Immature natural killer cell (primary cell): ENCODE measurements at places on chromosomes 7 and 10. TPM values are rescaled to one million over a fixed set of nuclear protein-coding genes. Genes with fewer than 3 reads are reported as not detected.

DNA sequence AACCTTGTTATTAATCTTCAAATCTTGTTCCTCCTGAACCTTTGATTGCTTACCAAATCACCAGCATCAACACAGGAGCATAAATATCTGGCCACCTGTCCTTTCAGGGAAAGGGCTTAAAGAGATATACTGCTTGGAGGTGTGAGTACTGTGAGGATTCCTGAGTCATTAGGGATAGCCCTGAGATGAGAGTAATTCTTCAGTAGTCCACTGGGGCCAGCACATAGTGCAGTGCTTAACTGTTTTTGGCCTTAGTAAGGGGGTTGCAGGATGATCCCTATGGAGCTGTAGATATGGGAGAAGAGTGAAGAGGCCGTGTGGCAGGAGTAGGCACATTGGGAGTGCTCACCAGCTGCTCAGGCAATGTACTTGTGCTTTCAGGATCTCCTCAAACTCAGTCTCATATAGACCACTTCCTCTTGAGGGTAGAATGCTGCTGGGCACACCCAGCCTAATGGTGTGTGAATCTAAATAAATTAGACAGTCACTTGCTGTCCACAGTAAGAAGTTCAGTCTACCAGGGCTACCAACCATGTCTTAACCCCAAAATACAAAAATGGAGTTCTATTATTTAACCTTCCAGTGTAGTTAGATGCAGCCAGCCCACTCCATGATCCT lies 26.5 kb upstream of the GPR141 start:
- H3K4me1 ChIP-seq: peaks cover 78% of the 10 kb centered on the region
- peak; percentile 57 for DNase-seq
- H3K27me3 ChIP-seq: peaks cover 12% of the 10 kb centered on the region
- peaks cover 10% of the 10 kb centered on the region for H3K36me3 ChIP-seq
- H3K4me3 ChIP-seq: peak overlapping the region; percentile 88
- peak overlapping the region; percentile 93 for H3K27ac ChIP-seq

DNA sequence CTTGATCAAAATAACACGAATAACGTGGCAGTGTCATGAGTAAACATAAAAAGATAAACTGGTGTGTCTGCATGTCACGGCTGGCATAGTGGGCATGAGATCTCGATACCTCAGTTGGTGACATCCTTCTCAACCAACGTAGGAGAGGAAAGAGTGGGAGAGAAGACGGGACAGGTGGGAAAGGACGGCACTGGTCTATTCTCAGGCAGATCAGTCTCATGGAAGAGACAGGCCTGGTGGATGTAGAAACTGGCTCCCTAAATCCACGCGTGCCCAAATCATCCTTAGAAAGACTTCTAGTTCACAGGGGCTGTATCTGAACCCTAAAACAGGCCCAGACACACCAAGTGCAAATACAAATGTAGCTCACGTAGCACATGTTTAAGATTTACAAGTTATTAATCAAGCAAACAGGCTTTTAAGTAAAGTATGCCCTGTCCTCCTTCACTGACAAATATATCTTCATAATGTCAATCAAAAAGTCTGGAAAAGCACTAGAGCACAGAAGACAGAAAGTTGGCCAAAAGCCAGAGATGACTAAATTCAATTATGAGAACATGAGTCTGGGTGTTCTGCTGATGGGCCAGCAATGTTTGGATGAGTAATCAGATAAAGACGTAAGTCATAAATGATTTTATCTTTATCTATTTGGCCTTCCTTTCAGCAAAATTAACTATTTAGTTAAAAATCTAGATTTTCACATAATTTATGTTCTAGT lies 56.3 kb downstream of the SFMBT2 start:
- H3K36me3 ChIP-seq: peaks cover 16% of the 10 kb centered on the region
- peaks cover 36% of the 10 kb centered on the region for H3K4me1 ChIP-seq
- H3K27ac ChIP-seq: no peak overlapping the region
- no peaks in the 10 kb centered on the region for H3K27me3 ChIP-seq
- DNase-seq: no peak
- no peak overlapping the region for H3K4me3 ChIP-seq

- DNase-seq: no peak
- no peak overlapping the region for H3K27ac ChIP-seq
- H3K4me1 ChIP-seq: peaks cover 37% of the 10 kb centered on the region
- no peaks in the 10 kb centered on the region for H3K36me3 ChIP-seq
- H3K4me3 ChIP-seq: no peak overlapping the region
- H3K27me3 ChIP-seq: peaks cover 4% of the 10 kb centered on the region
These were observed 147.3 kb downstream of the PFKFB3 start for GRCh38 chr10:6349846-6350535.

- peaks cover 35% of the 10 kb centered on the region for H3K4me1 ChIP-seq
- peaks cover 4% of the 10 kb centered on the region for H3K36me3 ChIP-seq
- H3K4me3 ChIP-seq: peak overlapping the region; percentile 12
- peak overlapping the region; percentile 41 for H3K27ac ChIP-seq
These were observed 384.5 kb downstream of the KCNMA1 start for GRCh38 chr10:77253147-77253545.

- H3K27me3 ChIP-seq: peaks cover 15% of the 10 kb centered on the region
- no peak overlapping the region for H3K4me3 ChIP-seq
- no peak for DNase-seq
- no peaks in the 10 kb centered on the region for H3K36me3 ChIP-seq
- H3K27ac ChIP-seq: no peak overlapping the region
These were observed 1199.9 kb downstream of the GATA3 start for GRCh38 chr10:9254353-9254752.

GRCh38 chr7:3028071-3028757 lies 15.5 kb downstream of the CARD11 start:
- peak overlapping the region; percentile 50 for H3K4me3 ChIP-seq
- H3K36me3 ChIP-seq: peaks cover 32% of the 10 kb centered on the region
- DNase-seq: no peak
- peaks cover 89% of the 10 kb centered on the region for H3K4me1 ChIP-seq

GRCh38 chr10:54469587-54470323 lies 331.3 kb downstream of the PCDH15 start:
- no peak overlapping the region for H3K27ac ChIP-seq
- H3K27me3 ChIP-seq: peaks cover 2% of the 10 kb centered on the region
- DNase-seq: no peak
- H3K4me3 ChIP-seq: no peak overlapping the region
- no peaks in the 10 kb centered on the region for H3K36me3 ChIP-seq
- no peaks in the 10 kb centered on the region for H3K4me1 ChIP-seq

GRCh38 chr7:107150375-107151073 lies 18.3 kb upstream of the HBP1 start:
- no peak overlapping the region for H3K27ac ChIP-seq
- H3K27me3 ChIP-seq: peaks cover 2% of the 10 kb centered on the region
- no peak overlapping the region for H3K4me3 ChIP-seq
- no peaks in the 10 kb centered on the region for H3K36me3 ChIP-seq
- H3K4me1 ChIP-seq: no peaks in the 10 kb centered on the region

TMEM130 gene
- polyA plus RNA-seq: not detected

- H3K4me1 ChIP-seq: no peaks in the 10 kb centered on the region
- no peak for DNase-seq
- no peaks in the 10 kb centered on the region for H3K36me3 ChIP-seq
- no peak overlapping the region for H3K27ac ChIP-seq
- no peak overlapping the region for H3K4me3 ChIP-seq
- no peaks in the 10 kb centered on the region for H3K27me3 ChIP-seq
These were observed 108.6 kb upstream of the GPR26 start for GRCh38 chr10:123557366-123558108.

LLCFC1 gene
- polyA plus RNA-seq: not detected

MINDY3 gene
- 1.7 TPM for polyA plus RNA-seq

DNA sequence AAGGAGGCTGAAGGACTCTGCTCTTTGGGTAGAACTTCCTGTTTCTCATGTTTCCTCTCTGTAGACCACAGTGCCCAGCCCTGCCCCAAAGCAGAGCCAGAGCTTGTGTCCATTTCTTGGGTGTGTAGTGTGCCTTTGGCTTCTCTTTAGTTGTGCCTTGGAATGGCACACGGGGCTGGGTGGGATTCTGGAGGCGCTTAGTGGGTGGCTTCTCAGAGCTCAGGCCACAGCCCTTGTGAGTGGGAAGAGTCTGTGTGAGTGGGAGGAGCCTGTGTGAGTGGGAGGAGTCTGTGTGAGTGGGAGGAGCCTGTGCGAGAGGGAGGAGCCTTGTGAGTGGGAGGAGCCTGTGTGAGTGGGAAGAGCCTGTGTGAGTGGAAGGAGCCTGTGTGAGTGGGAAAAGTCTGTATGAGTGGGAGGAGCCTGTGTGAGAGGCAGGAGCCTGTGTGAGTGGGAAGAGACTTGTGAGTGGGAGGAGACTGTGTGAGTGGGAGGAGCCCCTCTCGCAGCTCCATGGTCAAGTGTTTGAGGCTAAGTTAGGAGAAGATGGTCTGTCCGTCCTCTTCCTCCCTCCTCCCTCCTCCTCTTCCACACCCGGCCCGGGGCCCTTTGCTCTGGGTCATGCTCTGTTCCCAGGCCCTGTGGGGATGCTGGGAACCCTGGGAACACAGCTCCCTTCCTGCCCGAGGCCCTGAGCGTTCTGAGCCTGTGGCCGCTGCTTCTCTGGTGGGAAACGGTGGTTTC lies 153.0 kb downstream of the GRK5 start:
- peak; percentile 15 for DNase-seq
- H3K36me3 ChIP-seq: peaks cover 15% of the 10 kb centered on the region
- peaks cover 11% of the 10 kb centered on the region for H3K4me1 ChIP-seq
- no peaks in the 10 kb centered on the region for H3K27me3 ChIP-seq
- H3K4me3 ChIP-seq: no peak overlapping the region
- H3K27ac ChIP-seq: no peak overlapping the region

HABP2 gene
- not detected for polyA plus RNA-seq

CDK14 gene
- polyA plus RNA-seq: 0.22 TPM

- no peaks in the 10 kb centered on the region for H3K27me3 ChIP-seq
- H3K36me3 ChIP-seq: no peaks in the 10 kb centered on the region
- H3K4me3 ChIP-seq: no peak overlapping the region
- no peak overlapping the region for H3K27ac ChIP-seq
- no peak for DNase-seq
These were observed 212.2 kb downstream of the ETV1 start for GRCh38 chr7:13777242-13777641.

THNSL1 gene
- 1.9 TPM for polyA plus RNA-seq

- H3K27me3 ChIP-seq: peaks cover 14% of the 10 kb centered on the region
- H3K36me3 ChIP-seq: no peaks in the 10 kb centered on the region
- no peak for DNase-seq
- no peak overlapping the region for H3K27ac ChIP-seq
- H3K4me1 ChIP-seq: no peaks in the 10 kb centered on the region
- H3K4me3 ChIP-seq: no peak overlapping the region
These were observed 5.9 kb downstream of the ZNF488 start for GRCh38 chr10:47378183-47378510.

ZMIZ1 gene
- polyA plus RNA-seq: 1.8 TPM

RNF148 gene
- polyA plus RNA-seq: not detected

PDLIM1 gene
- 38.9 TPM for polyA plus RNA-seq

DNA sequence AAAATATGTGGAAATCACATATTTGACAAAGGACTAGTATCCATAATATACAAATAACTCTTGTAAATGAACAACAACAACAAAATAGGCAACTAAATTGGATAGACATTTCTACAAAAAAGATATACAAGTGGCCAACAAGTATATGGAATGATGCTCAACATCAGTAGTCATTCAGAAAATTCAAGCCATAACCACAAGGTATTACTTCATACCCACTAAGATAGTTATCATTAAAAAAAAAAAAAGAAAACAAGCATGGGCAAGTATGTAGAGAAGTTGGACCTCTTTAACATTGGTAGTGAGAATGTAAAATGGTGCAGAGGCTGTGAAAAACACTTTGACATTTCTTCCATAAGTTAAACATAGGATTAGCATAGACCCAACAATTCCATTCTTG lies 80.8 kb downstream of the CYP26A1 start:
- peaks cover 8% of the 10 kb centered on the region for H3K4me1 ChIP-seq
- H3K27me3 ChIP-seq: peaks cover 10% of the 10 kb centered on the region
- H3K27ac ChIP-seq: no peak overlapping the region
- no peaks in the 10 kb centered on the region for H3K36me3 ChIP-seq
- no peak for DNase-seq
- no peak overlapping the region for H3K4me3 ChIP-seq
